ENCODE measurements at places on chromosomes 7 and 10.

DNA sequence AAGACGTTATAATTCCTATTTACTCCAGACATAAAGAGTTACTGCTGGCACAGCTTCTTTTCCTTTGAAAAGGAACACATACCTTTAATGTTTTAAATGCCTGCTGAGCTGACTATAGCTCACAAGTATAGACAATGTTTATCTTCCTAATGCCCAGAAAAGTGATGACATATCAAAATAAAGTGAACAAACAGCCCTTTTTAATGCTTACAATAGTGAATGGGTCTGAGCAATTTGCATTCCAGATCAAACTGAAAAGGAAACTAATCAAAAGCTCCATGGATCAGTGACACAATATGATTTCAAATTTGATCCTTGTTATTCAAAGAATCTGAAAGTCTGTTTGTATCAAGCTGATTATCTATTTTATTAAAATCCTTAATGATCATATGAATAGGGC lies 233.6 kb upstream of the SEMA3E start:
- no peak for DNase-seq

DNA sequence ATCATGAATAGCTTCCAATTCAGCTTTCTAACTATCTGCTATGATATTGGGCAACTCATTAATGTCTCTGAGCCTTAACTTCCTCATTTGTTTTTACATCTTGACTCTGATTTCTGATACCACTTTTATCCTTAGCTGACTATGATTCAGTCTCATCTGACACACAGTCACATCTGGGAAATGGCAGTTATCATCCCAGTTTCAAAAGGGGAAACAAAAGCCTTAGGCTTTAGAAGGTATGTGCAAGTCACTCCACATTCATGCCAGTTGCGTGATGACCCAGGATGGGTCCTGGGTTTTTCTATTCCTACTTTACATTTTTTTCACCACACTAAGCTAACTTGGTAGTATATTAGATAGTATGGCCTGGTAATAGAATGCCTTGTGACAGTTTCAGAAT lies 12.7 kb downstream of the SCIN start:
- no peak for DNase-seq

DNA sequence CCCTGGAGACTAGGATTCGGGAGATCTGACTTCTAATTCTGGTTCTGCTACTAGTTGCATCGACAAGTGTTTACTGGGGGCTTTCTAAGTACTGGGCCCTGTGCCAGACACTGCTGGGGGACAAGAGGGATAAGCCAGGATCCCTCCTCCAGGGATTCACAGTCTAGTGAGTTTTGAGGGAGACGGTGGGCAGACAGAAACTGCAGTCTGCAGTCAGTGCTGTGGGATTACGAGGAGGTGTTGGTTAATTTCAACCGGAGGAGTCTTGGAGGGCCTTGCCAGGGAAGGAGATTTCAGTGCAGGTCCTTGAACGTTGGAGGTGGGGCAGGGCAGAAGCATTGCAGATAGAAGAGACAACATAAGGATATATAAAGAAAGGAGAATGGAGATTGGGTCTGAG lies 3.5 kb upstream of the KCNH2 start:
- DNase-seq, result no peak

DNA sequence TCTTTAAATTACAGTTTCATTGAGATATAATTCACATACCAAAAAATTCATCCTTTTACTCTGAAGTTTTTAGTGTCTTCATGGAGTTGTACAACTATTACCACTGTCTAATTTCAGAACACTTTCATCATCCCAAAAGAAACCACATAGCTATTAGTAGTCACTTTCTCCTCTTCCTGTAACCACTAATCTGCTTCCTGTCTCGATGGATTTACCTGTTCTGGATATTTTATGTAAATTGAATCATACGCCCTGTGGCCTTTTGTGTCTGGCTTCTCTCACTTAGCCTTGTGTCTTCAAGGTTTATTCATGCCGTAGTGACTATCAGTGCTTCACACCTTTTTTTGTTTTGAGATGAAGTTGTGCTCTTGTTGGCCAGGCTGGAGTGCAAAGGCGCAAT lies 135.5 kb downstream of the DOCK1 start:
- DNase-seq, result no peak

DNA sequence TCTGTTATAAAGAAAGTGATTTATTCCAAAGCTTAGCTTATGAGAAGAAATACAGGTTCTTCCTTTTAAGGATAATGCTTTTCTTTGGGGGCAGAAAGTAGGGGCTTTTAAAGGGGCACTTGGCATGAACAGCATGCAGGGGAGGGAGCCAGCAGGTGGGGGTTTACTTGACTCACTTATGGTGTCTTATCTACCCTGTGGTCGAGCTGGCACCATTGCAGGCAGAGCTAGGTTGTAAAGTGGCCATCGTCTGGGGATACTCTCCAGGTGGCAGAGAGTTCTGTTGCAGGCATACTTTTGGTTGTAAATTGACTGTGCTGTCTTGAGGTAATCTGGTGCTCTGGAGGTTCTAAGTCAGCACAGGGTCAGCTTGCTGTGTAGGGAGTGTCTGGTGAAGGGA lies 26.3 kb upstream of the IFRD1 start:
- DNase-seq, result no peak

- DNase-seq, result no peak
Observed at GRCh38 chr7:78017591-78018100, 219.1 kb downstream of the PHTF2 start.

- DNase-seq, result no peak
Observed at GRCh38 chr7:85376589-85376988, 189.7 kb upstream of the SEMA3D start.

GRCh38 chr7:115340828-115341227 lies 418.9 kb downstream of the MDFIC start:
- DNase-seq, result no peak

DNA sequence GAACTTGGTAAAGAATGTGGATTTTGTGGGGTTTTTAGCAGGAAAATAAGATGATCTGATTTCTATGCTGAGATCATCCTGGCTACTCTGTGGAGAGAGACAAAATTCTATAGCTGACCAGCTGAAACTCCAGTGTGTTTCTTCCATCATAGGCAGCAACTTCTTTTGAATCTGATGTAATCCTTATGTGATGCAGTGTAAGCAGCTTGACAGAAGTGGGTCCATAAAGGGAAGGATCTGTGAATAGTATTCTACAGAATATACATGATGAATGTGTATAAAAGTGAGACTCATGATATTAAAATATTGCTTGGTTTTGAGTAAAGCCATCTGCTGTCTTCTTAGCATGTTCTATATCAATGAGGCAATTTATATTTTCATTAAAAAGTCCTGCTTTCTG lies 4.4 kb downstream of the MYO3A start:
- DNase-seq, result no peak

GRCh38 chr7:118452128-118452527 lies 227.6 kb downstream of the ANKRD7 start:
- DNase-seq, result no peak

GRCh38 chr10:123422261-123422660 lies 243.9 kb upstream of the GPR26 start:
- no peak for DNase-seq

GRCh38 chr10:28959850-28960501 lies 282.7 kb downstream of the BAMBI start:
- DNase-seq, result no peak

DNA sequence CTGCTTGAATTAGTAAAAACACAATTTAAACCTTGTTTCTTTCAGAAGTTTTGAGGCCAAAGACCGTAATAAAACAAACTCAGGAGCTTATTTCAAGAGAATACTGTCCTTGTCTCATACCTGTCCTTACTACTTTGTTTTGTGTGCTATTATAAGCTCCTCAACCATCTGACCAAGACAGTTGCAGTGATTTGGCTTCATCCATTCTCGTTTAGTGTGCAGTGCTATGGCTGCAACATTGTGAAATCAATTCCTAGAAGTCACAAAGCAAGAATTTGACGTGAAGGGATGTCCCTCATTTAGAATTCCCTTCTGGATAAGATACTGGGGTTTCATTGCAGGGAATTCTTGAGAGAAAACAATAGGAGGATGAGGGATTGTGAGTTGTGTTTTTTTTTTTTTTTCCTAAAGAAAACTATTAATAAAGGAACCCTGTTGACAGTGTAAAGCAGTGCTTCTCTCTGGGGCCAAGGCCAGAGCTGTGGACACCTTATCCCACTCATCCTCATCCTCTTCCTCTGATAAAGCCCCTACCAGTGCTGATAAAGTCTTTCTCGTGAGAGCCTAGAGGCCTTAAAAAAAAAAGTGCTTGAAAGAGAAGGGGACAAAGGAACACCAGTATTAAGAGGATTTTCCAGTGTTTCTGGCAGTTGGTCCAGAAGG lies at the start of gene OIT3:
Gene OIT3, plus strand, starts transcription at position 604 of the 663 bp plus-strand sequence. CDS start 60 bp downstream, outside the sequence.
- no peak for DNase-seq

GRCh38 chr7:98866765-98867164 lies 3.0 kb downstream of the TMEM130 start:
- no peak for DNase-seq

GRCh38 chr10:110684800-110685446 lies 40.8 kb downstream of the RBM20 start:
- DNase-seq, result no peak

DNA sequence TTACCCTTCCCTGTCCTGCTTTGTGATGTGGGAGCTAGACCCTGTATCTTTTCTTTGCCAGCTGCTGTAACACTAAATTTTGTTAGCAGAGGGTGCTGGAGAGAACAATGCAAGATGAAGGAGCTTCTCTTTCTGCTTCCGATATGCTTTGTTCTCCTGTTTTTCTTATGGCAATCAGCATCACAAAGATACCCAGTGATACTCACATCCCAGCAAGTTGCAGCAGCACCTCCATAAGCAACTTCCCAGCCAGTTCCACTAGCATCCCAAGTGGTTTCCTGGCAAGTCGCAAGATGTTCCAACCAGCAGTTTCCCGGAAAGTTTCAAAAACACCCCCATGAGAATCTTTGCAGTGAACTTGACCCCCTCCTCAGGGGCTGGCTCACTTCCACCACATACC lies 148.6 kb downstream of the IMMP2L start:
- no peak for DNase-seq

DNA sequence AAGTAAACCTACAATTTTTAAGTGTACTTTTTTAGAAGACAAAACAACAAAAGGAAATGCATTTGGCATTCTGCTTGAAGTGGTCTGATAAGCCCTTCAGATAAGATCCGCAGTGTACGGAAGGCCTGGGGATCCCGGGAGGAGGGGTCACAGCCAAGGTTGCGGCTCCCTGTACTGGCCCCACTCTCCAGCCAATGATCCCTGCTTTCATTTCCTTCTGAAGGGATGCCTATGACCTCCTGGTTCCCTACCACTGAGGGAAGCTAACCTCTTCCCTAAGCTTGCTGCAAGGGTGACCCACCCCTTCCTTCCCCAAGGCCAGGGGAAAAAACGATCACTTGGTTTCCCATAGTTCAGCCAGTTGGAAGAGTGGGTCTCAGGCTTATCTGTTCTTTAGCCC lies 5.3 kb downstream of the DENND2A start:
- no peak for DNase-seq

DNA sequence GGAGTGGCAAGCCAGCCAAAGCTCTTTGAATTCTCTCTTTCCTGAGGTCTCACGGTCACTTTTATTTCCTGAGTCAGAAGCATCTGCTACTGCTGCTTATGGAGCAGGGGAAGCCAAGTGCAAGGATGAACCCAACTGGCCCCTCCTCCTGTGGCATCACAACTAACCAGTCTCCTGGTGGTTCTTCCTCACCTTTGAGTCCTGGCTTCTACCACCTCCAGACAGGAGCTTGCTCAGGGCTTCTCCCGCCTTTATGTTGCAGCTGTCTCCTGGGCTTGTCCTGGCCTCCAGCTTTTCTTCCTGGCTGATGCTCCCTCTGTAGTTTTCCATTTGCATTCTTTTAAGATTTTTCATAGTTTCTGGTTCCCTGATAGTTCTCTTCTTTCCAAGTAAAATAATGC lies 349.7 kb upstream of the NRP1 start:
- no peak for DNase-seq

DNA sequence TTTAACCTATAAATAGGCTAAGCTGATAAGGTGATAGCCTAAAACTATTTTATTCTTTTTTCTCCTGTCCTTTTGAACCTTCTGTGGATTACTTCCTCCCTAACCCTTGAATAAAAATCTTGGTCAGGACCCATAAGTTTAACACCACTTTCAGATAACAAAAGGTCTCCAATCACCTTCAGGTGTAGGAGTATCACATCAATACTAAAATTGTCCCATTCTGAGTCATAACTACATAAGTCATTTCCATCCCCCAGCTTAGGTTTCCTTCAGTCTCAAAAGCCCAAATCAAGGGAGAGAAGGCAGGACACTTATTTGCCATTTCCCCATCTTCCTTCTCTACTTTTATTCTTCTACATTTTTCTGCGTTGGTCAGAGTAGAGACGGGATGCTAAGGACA lies 56.9 kb upstream of the WNT16 start:
- DNase-seq, result no peak

DNA sequence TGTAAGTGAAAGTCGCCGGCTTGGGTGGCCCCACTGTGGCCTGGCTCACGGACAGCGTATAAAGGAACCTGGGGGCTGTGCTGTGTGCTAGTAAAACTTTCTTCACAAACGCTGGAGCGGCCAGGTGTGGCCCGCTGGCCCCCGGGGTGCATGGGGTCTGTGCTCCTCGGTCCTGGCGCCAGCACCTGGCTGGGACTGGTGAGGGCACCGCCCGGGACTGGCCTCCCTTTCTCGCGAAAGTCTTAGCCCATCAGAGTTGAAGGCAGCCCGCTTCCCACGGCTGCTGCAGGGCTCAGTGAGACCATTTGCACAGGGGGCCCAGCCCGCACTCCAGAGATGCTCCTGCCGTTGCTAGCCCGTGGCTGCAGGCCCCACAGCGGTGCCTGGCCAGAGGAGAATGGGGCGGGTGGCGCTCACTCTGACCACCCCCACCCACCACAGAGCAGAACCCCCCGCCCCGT lies 5.8 kb downstream of the PWWP2B start:
- DNase-seq, result no peak

DNA sequence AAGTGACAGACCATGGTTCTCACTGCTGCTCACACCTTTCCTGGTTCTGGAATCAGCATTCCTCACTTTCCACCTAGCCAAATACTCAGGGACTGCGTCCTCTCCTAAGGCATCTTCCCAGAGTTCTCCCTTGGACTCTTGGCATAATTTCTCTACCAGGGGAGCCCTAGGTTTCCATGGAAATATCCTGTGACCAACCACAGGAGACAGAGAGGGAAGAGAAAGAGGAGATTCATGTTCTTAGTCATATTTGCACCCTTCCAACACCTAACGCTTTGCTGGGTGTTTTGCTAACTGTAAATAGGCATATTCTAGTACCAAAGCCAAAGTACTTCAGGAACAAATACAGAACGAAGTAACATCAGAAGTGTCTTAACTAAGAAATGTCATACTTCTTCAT lies 28.6 kb downstream of the DENND11 start:
- no peak for DNase-seq

GRCh38 chr7:130875-131780 lies 61.2 kb upstream of the FAM20C start:
- DNase-seq, result no peak

GRCh38 chr10:1734288-1734687 lies 3.0 kb downstream of the ADARB2 start:
- DNase-seq, result no peak

DNA sequence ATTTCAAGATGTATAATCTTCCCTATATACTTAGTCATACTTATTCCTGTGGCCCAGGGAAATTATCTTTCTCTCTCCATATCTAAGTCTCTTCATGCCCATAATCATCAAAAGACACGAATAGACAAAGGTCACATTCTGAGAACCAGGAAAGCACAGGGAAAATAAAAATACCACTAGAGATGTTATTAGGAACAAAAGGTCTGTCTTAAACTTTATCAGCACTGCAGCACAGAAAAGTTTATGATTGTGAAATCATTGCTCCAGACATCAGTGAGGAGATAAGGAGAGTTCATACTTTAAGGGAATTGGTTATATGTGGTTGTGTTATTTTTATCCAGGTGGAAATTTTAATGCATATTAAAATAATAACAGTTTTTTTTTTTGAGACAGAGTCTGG lies 974.6 kb upstream of the CELF2 start:
- DNase-seq, result no peak
